ENCODE measurements at places on chromosomes 1 and 21.

DNA sequence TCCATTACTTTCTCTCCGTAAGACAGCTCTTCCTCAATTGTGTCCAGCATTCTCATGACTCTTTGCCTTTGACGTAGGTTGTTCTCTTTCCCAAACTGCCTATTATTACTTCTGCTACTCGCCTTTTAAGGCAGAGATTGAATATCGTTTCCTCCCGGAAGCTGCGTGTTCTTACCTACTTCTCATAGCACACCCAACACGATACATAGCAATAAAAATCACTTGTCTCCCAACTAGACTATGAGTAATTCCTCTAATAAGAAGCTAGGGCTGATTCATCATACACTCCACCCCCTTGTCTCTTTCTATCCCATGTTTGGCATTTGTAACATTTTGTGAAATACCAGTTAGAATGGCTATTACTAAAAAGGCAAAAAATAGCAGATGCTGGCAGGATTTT lies 55.8 kb upstream of the SGIP1 start:
- DNase-seq = no peak

GRCh38 chr1:4140241-4140640 lies 240.2 kb upstream of the C1orf174 start:
- peak; percentile 48 for DNase-seq

GRCh38 chr1:86757272-86757984 lies 53.1 kb downstream of the SH3GLB1 start:
- DNase-seq = no peak

GRCh38 chr1:117527566-117528102 lies 78.2 kb upstream of the TENT5C start:
- no peak for DNase-seq

GRCh38 chr21:32352526-32352925 lies 40.3 kb downstream of the URB1 start:
- no peak for DNase-seq

DNA sequence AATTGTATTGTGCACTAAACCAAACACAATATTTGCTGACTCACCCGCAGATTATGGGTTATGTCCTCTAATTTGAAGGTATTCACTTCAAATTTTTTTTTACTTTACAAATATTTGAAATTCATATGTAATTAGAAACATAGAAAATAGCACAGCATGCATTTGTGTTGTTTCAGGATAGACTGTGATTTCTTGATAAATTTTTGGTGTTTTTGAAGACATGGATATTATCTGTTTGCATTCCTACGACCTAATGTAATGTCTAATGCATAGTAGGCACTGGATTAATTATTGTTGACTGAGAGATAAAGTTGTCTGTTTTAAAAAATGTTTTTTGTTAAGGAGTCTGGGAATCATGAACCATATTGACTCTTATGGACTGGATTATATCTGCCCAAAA lies 850.2 kb downstream of the BRINP3 start:
- DNase-seq = no peak

DNA sequence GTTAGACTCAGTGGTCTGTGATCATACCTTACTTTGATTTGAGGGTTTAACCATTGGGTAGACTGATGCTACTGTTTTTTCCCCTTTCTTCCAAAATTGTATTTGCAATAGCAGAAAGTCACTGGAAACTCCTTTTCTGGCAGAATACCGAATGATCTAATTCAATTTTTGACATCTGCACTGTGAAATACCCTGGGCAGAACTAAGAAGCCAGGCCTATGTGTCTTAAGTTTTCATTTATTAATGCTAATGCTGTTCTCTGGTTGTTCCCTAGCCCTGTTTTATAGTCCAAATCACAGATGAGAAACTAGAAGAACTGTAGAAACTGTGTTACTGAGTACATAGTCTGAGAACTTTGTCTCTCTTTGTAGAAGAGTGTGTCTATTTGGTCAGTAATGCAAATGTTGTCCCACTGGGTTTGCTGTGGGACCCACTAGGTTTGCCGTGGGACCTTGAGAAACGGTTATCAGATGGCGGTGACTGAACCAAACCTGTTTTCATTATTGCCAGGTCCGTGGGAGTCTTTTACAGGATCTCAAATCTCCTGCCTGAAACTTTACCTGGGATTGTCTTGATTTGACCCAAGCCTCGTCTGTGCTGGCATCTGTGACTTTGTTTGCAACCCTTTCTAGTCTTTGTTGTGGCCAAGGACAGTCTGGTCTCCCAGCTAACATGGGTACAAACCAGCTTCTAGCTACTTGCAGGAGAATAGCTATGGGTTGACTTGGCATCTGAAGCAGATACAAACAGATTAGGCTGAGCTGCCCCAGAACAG lies 41.4 kb downstream of the PEX14 start:
- no peak for DNase-seq

DNA sequence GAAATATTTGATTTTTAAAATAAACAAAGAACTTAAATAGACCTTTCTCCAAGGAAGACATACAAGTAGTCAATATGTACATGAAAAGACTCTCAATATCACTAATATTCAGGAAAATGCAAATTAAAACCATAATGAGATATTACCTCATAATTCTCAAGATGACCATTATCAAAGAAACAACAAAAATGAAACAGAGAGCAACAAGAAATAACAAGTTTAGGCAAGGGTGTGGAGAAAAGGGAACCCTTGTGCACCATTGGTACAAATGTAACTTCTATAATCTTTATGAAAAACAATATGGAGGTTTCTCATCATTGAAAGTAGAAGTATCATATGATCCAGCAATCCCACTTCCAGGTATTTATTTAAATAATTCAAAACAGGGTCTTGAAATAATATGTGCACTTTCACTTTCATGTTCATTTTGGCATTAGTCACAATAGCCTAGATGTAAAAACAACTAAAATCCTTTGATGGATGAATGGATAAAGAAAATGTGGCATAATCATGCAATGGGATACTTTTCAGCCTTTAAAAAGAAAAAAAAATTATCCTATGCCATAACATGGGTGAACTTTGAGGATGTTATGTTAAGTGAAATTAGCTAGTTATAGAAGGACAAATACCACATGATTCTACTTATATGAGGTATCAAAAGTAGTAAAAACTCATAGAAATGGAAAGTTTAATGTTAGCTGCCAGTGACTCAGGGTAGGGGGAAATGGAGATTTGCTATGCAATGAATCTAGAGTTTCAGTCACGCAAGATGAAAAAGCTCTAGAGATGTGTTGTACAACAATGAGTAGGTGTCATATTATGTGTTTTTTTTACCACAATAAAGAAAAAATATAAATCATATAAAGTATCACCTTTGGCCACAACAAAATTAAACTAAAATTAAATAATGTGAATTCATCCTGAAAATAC lies 114.5 kb upstream of the LYPLAL1 start:
- no peak for DNase-seq

DNA sequence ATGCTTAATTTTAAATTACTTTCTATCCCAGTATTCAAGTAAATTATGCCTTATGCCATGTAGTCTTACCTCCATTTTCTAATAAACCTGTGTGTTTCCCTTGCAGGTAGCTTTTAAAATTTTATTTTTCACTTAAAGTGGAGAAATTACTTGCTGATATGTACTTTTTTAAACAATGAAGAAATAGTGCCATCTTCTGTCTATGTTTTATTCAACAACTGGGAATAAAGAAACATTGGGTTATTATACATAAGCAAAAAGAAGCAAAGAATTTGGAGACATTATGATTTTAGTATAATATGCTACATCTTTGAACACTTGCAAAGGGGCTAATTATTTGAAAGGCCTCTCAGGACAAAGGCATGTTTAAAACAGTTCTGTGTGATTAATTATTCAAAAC lies 1912.9 kb downstream of the MRPL39 start:
- no peak for DNase-seq

DNA sequence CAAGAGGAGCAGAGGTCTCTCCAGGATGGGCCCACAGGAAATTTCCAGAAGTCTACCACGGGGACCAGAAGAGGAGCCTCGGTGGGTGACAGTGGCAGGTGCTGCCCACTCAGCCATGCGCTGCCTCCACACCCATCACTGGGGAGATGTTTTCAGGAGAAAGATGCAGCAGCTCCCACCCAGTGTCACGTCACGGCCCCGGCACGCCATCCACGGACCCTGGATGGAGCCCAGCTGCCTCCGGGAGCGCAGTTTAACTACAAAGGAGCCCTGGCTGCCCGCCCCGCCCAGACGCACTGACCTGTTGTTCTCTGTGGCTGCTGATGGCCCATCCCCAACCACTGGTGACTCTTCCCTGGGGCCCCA lies 6.8 kb downstream of the TSPEAR start:
- no peak for DNase-seq

DNA sequence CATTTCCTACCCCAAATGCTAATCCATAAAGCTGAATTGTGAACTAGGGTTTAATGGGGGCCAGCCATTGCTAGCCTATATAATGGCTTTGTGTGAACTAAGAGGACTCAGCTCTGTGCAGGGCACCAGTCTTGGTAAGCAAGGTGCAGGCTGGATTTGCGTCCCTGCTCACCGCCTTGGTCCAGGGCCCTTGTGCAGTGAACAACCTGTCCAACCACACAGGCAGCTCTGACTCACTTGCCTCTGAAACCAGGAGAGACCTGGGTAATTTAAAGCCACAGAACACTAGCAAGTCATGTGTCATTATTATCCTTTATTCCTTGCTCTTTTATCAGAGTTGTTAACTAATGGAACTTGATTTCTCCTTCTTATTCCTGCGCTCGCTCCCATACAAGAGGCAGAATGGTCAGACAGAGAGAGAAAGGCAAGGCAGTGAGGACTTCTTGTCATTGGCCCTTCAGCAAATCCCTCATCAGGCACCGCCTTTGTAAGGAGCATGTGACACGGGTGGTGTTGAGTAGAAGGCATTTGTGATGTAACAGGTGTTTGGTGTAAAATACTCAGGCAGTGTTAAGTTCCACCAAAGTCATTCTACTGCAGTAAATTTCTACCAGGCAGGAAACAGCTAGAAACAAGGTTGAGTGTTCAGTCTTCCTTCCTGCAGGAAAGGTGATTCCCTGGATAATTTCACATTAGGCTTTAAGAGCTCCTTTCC lies 67.3 kb upstream of the OLIG2 start:
- DNase-seq = no peak

GRCh38 chr1:109759513-109760334 lies 4.0 kb downstream of the EPS8L3 start:
- DNase-seq = peak; percentile 62

- no peak for DNase-seq
Observed at GRCh38 chr1:204041232-204041767, 31.6 kb upstream of the SOX13 start.
